ENCODE measurements at places on chromosomes 1 and 21.

- DNase-seq = no peak
Observed at GRCh38 chr1:28507247-28507645, 1.4 kb downstream of the RCC1 start.

DNA sequence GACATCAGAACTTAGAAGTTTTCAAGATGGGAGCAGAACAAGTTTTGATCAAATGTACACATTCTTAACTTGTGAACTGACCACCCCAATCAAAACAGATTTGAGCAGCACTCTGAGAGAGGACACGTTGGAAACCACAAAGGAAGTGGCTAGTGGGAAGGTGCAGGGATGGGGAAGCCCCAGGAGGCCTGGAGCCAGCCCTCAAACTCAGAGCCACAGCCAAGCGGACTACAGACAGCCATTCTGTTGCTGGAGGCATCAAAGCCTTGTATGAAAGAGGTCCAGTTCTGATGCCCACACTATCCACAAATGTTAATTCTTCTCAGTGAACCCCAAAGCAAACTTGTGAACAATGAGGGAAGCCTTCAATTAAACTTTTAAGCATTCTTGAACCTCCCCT lies 143.6 kb upstream of the RAB4A start:
- no peak for DNase-seq

GRCh38 chr1:198970916-198971315 lies 332.1 kb downstream of the PTPRC start:
- DNase-seq = no peak

- DNase-seq = no peak
Observed at GRCh38 chr1:162892906-162893611, 32.1 kb upstream of the CCDC190 start.

DNA sequence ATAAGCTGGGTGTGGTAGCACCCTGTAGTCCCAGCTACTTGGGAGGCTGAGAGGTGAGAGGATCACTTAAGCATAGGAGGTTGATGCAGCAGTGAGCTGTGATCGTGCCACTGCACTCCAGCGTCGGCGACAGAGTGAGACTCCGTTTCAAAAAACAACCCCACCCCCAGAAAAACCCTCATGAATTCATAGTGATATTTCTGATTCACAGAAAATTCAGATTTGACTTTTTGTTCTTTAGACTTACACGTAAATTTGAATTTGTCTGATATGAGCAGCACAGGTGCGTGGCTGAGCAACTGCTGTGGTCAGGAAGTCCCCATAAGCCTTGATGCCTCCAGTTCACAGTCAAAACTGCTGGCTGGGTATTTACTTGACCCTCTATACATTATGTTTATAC lies 10.0 kb upstream of the MORC3 start:
- no peak for DNase-seq

DNA sequence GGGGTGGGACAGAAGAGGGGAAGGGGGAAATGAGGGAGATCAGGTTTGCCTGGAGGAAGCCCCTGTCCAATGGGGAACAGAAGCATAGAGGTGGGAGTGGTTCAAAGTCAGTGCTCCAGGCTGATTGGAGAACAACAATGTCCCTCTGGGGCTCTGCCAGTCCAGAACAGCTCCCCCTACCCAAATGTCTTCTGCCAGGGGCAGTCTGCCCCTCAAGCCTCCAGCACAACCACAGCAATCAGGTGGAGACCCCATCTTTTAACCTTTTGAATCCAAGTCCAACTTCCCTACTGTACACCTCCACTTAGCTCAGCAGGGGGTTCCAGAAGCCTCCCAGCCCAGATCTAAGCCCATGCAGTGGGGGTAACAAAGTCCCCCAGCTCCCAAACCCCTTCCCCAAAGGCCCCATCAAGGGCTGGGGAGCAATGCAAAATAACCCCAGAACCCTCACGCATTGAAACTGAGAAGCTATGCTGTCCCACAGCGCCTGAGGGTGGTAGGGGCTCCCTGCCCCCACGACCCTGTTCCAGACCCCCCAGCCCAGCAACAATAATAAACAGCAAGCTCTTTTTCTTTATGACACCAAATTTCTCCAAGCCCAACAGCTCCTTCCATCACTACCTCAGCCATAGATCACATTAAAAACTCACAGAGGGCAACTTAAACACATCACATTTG lies 3.3 kb downstream of the AHDC1 start:
- DNase-seq = no peak

GRCh38 chr1:50985094-50985493 lies 15.0 kb downstream of the CDKN2C start:
- DNase-seq = no peak

- DNase-seq = no peak
Observed at GRCh38 chr1:9108056-9108665, 20.7 kb downstream of the GPR157 start.

- DNase-seq = no peak
Observed at GRCh38 chr1:39387452-39387851, 104.0 kb upstream of the BMP8A start.

Data from left renal cortex interstitium (tissue), 4 donors.